ENCODE measurements at places on chromosomes 16 and 17. TPM values are rescaled to one million over a fixed set of nuclear protein-coding genes. Genes with fewer than 3 reads are reported as not detected.

SLC16A11 gene
- 1.5 TPM for total RNA-seq

SUMO2 gene
- 612 TPM for total RNA-seq

CBX2 gene
- total RNA-seq = 3.1 TPM

VWA3A gene
- not detected for total RNA-seq

NXPH3 gene
- total RNA-seq = 0.10 TPM

CMTM2 gene
- 0.36 TPM for total RNA-seq

TNP2 gene
- total RNA-seq = not detected

CCNF gene
- 54.7 TPM for total RNA-seq

CES5A gene
- not detected for total RNA-seq

CBFA2T3 gene
- total RNA-seq = 0.12 TPM

LPCAT2 gene
- 0.12 TPM for total RNA-seq

CSH2 gene
- not detected for total RNA-seq

PIP4K2B gene
- 37.9 TPM for total RNA-seq

LCAT gene
- 10.1 TPM for total RNA-seq

ADGRG1 gene
- total RNA-seq = 4.7 TPM

DNAI2 gene
- 1.7 TPM for total RNA-seq

ARHGAP23 gene
- total RNA-seq = 1.3 TPM

GLP2R gene
- not detected for total RNA-seq

EFCAB5 gene
- 0.48 TPM for total RNA-seq

SYNGR2 gene
- 79.2 TPM for total RNA-seq

PRSS21 gene
- total RNA-seq = 6.2 TPM

YPEL2 gene
- 9.4 TPM for total RNA-seq

TNFRSF17 gene
- total RNA-seq = not detected

NPW gene
- total RNA-seq = 1.3 TPM

CNGB1 gene
- total RNA-seq = not detected

CD300E gene
- not detected for total RNA-seq

NTN3 gene
- total RNA-seq = not detected
